ENCODE measurements at places on chromosomes 13 and 19.

DNA sequence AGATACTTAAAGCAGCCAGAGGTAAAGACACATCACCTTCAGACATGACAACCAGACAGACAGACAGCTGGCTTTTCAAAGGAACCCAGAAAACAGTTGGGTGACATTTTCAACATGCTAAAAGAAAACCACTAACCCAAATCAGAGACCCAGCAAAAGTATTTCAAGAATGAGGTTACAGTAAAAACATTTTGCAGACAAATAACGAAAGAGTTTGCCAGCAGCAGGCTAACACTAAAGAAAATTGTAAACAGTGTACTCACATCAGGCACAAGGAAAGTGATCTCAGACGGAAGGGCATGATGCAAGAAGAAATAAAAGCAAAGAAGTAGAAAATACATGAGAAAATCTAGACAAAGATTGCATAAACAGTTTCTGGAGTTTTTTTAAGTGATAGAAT lies 46.4 kb downstream of the AP1M1 start:
- no peak for DNase-seq

- no peak for DNase-seq
Observed at GRCh38 chr13:100818711-100819110, 144.1 kb upstream of the TMTC4 start.

- DNase-seq, result peak; percentile 47
Observed at GRCh38 chr13:105083992-105084391, 1451.5 kb downstream of the EFNB2 start.

- no peak for DNase-seq
Observed at GRCh38 chr19:41649827-41650226, 23.0 kb upstream of the CEACAM4 start.

DNA sequence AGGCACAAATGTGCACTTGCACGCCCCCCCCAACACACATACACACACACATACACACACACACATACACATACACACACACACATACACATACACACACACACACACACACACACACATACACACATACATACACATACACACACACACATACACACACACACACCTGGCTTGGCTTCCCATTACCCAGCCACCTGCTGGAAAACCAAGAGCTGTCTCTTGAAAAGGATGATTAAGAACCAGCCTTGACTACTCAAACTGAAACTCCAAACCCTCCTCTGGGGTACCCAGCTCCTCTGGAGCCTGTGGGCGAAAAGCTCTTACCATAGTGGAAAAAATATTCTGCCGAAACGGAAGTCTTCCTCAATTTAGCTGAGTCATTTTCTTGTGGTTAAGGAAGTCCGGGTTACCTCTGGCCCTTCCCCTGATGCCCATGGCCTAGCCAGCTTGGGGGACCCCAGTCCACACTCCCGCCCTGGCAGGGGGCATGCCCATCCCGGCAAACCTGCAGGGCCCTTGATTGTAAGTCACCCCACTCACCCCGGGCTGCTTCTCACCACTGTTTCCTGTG lies 21.9 kb downstream of the CEBPA start:
- DNase-seq, result no peak

Measured in D341Med (cell line).